A549 treated with GW870086 at 1 μM for 4 hours (cell line): ENCODE measurements at places on chromosomes 3 and 15. TPM values are rescaled to one million over a fixed set of nuclear protein-coding genes. Genes with fewer than 3 reads are reported as not detected.

FRMD5 gene
- total RNA-seq: 2.2 to 3.5 TPM (median 2.9 TPM) in 5 replicates

STAB1 gene
- total RNA-seq: 0.07 to 0.32 TPM (median 0.14 TPM) in 4 of 5 replicates, not detected in the other

NR2F2 gene
- 20.4 to 27.9 TPM (median 25.4 TPM) in 5 replicates for total RNA-seq

RNU6-1 gene
- not detected in 5 replicates for total RNA-seq

ABI3BP gene
- total RNA-seq: 0.91 to 2.3 TPM (median 1.6 TPM) in 5 replicates

CACNA1D gene
- total RNA-seq: 0.61 to 1.2 TPM (median 0.85 TPM) in 5 replicates

ZNF385D gene
- total RNA-seq: not detected in 5 replicates

HTR3E gene
- not detected in 5 replicates for total RNA-seq

MNS1 gene
- total RNA-seq: 2.1 to 3.1 TPM (median 3.0 TPM) in 5 replicates

UPK1B gene
- total RNA-seq: 9.3 to 14.5 TPM (median 12.9 TPM) in 5 replicates

CCR2 gene
- not detected in 5 replicates for total RNA-seq

NLGN1 gene
- not detected in 5 replicates for total RNA-seq

CHRM5 gene
- total RNA-seq: 0.06 TPM in 1 of 5 replicates, not detected in the others

TMEM207 gene
- total RNA-seq: not detected in 5 replicates

ACTRT3 gene
- 2.4 to 3.4 TPM (median 3.1 TPM) in 5 replicates for total RNA-seq

PIERCE2 gene
- 2.5 to 4.0 TPM (median 3.6 TPM) in 5 replicates for total RNA-seq

CHRNA5 gene
- total RNA-seq: 30.9 to 35.7 TPM (median 33.6 TPM) in 5 replicates

NR1I2 gene
- total RNA-seq: not detected in 5 replicates

LRRC2 gene
- not detected in 5 replicates for total RNA-seq

LARP6 gene
- total RNA-seq: 49.1 to 81.0 TPM (median 74.9 TPM) in 5 replicates

USP50 gene
- total RNA-seq: 0.24 TPM in 1 of 5 replicates, not detected in the others

AGBL1 gene
- total RNA-seq: not detected in 5 replicates

CYP19A1 gene
- 0.17 to 0.45 TPM (median 0.33 TPM) in 4 of 5 replicates, not detected in the other for total RNA-seq

APOD gene
- total RNA-seq: 0.79 to 1.2 TPM (median 0.87 TPM) in 5 replicates

ITIH4 gene
- 0.47 to 1.7 TPM (median 0.97 TPM) in 5 replicates for total RNA-seq

THPO gene
- total RNA-seq: 0.07 TPM in 1 of 5 replicates, not detected in the others

PRTG gene
- total RNA-seq: 8.4 to 11.6 TPM (median 10.3 TPM) in 5 replicates

RTP4 gene
- total RNA-seq: not detected in 5 replicates

CMTM8 gene
- total RNA-seq: 8.5 to 14.8 TPM (median 13.0 TPM) in 5 replicates

PAQR5 gene
- total RNA-seq: 88.0 to 124 TPM (median 110 TPM) in 5 replicates

CNTN3 gene
- not detected in 5 replicates for total RNA-seq

OSBPL10 gene
- total RNA-seq: 14.5 to 23.1 TPM (median 22.9 TPM) in 5 replicates
